CD8-positive, alpha-beta T cell (primary cell): ENCODE measurements at places on chromosomes 6 and 20.

DNA sequence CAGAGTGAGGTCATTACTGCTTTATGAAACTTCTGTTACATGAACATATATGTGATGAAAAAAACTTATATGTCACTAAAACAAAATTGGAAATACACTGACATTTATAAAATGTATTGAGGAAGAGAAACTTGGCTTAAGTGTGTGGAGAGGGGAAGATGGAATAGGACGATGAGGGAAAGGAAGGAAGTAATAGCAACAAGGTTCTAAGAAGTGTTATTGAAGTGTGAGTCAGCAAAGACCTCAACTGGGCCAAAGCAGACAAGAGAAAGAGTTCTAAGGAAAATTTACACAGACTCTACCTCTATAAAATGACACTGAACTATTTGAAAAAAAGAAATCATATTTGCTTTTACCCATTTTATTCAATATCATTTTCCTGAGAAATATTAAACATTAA lies 38.3 kb downstream of the SNX3 start:
- no peak for DNase-seq

GRCh38 chr6:40417031-40417430 lies 170.1 kb downstream of the LRFN2 start:
- no peak for DNase-seq

GRCh38 chr6:144549837-144550747 lies 265.0 kb downstream of the UTRN start:
- DNase-seq, result no peak

- DNase-seq, result no peak
Measured at GRCh38 chr6:140311146-140311545, 936.7 kb upstream of the CITED2 start.

GRCh38 chr6:37460805-37461204 lies 27.8 kb downstream of the CMTR1 start:
- DNase-seq, result no peak

DNA sequence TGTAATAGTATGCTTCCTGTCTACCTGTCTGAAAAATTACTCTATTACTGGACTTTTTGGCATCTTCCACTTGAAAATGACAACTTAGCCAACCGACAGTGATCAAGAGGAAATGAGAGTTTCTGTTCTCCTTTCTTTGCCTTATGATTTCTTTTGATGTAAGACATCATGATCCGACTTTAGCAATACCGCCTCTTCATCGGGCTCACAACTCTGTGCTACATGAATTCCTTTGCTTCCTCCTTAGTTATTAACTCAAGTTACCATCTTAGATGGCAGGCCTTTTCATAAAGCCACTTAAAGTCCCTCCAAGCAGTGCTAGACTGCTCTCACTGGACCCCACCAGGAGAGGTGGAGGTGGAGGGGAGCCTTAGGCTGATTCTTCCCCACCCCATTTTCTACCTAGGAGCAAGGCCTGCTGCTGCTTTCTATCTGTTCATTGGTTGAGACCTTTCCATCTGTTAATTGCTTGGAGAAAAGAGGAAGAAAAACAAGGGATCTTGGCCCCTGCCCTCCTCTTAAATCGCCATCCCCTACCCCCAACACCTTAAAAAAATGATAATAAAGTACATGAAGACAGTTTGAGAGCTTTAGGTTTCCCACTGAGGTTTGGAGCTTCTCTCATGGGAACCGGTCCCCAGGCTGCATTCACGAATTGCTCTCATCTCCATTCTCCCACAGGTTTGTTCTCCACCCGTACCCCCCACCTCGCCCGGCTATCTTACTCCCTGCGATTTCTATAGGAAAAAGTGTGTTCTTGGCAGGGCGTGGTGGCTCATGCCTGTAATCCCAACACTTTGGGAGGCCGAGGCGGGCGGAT lies 21.6 kb upstream of the MCM3 start:
- DNase-seq, result no peak

GRCh38 chr20:35831029-35831428 lies 59.2 kb downstream of the PHF20 start:
- no peak for DNase-seq

DNA sequence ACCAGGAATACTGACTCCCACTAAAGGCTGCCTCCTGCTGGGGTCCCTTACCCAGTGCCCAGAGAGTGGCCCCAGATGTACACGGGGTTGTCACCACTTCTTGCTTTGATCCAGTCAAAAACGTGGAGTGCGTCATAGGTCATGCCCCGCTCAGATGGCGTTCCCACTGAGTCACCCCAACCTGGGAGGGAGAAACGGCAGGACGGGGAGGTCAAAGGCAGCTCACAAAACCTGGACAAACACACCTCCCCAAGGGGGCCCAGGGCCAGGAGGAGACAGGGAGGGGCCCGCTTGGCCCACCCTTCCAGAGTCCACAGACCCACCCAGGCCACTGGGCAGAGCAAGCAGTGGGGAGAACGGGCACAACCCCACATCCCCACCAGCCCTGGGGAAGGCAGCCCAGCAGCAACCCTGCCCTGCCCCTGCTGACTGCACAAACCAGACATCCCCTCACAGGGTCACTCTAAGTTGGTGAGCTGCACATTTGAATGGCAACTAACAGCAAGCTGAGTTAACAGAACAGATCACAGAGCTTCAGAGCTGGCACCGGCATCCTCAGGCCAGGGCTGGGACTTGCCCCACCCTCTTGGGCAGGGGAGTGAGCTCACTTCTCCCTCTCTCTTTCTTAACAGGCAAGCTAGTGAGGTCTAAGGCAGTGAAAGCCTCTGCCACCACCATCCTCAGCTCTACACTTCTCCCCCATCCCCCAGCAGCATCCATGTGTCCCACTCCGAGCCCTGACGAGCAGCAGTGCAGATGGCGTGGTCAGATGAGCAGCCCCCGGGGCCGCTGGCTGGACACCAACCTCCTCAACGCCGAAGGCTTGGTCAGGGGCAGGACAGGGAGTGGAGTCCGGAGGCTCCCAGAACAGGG lies 61.7 kb downstream of the PYGB start:
- DNase-seq, result no peak

DNA sequence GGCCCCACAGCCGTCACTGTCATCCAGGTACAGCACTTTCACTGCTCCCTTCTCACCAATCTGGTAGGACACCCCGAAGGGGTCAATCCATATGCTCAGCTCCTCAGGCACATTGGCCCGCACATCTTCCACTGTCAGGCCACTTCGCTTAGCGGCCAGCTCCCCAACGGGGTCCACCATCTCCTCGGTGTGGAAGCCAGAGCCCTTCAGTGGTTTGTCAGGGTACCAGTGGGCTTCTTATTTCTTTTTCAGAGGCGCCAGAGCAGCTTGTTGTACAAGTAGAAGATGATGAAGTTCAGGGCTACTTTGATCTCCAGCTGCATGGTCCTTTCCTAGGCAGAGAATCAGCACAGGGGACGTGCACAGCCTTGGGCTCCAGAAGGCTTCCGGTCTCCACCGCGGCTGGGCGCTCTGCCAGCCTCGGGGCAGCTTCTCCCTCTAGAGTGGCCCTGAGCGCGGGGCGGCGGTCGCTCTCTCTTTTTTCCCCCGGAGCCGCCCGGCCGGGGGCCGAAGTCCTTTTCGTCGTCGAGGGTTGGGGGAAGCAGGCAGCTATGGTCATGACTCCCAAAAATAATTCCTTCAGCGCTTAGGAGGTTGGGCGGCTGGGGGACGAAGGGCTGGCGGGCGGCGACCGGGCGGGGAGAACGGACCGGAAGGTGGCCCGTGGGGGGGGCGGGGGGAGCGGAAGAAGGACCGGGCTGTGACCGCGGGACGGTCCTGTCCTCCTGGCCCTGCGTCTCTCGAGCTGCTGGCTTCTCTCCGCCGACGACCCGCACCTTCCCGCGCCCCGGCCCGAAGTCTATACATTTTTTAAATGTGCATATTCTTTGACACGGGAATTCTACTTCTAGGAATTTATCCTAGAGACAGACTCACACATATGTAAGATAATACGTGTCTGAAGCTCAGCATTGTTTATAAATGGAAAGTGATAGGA lies 6.5 kb upstream of the ZSCAN9 start:
- no peak for DNase-seq

DNA sequence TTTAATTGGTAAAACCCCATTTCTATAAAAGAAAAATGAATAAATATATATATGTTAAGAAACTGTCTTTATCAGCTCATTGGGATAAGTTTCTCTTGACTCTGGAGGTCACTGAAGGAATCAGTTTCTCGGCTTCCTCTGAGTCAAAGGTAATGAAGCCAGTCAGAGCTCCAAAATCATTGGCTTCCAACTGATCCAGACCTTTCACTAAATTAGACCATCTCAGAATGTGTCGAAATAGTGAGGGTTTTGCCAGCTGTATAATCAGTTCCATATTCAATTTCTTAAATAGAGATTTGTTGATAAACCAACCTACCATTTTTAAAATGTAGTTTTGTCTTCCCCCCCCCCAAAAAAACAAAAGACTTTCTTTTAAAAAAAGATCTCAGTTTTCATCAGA lies 60.5 kb upstream of the SRSF6 start:
- DNase-seq, result no peak

DNA sequence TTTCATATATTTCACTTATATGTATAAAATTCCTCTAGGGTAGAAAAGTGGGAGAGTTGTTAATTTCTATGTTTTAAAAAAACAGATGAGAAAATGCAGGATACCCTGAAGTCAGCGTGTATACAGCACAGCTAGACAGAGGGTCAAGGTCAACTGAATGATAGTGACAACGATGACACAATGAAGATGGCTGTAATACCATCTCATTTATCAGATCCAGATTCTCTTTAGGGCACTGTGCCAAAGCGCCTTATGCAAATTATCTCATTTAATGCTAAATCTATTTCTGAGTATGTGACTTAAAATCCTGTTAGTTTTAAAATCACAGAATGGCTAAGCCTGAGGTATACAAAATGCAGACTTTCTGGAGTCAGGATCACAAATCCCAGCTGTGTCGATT lies 431.4 kb upstream of the RUNX2 start:
- DNase-seq, result no peak

GRCh38 chr6:3128356-3129108 lies 10.0 kb downstream of the BPHL start:
- DNase-seq, result no peak

DNA sequence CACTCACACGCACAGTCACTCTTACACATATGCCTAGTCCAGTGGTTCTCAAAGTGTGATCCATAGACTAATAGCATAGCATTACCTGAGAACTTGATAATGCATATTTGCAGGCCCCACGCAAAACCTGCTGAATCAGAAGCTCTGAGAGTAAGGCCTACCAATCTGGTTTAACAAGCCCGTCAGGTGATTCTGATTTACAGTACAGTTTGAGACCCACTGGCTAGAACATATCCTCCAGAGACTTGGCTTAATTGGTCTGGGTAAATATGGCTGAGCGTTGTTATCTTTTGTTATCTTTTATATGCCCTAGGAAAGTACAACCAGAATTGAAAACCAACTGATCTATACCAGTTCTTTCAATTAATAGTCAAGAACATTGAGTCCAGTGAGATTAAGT lies 9.6 kb downstream of the TSPYL4 start:
- no peak for DNase-seq

- no peak for DNase-seq
Measured at GRCh38 chr6:26031151-26031594, 56.1 kb upstream of the HFE start.

DNA sequence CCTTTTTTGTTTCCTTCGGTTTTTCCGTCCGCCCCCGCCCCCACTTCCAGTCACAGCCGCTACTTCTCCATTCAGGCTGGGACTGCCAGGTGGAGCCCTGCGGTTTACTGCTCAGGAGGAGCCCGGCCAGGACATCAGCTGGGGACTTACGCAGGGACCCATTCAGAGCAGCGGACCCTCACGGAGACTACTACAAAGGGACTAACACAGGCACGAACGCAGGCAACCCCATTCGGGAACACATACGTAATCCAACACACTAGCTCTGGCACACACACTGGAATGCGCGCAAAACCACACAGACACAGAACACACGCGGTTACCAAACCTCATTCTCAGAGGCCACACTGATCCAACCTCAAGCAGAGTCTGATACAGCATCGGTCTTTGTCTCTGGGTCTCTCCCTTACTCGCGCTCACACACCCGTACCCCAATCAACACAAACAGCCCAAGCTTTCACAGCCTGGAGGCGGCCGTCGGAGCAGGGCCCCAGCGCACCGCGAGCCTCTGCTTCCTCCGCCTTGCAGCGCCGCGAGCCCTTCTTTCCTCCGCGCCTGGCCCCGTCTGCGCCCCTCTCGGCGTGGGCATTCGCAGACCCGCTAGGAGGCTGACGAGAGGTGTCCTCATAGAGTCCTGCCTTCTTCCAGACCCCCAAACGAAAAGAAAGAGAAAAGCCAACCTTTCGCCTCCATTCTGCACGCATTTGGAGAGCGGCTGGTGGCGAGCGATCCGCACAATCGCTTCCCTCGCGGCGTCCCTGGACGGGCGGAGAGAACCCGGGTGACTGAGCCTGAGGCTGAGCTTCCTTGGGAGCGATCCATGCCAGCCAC lies 1.1 kb upstream of the SLC32A1 start:
- no peak for DNase-seq

DNA sequence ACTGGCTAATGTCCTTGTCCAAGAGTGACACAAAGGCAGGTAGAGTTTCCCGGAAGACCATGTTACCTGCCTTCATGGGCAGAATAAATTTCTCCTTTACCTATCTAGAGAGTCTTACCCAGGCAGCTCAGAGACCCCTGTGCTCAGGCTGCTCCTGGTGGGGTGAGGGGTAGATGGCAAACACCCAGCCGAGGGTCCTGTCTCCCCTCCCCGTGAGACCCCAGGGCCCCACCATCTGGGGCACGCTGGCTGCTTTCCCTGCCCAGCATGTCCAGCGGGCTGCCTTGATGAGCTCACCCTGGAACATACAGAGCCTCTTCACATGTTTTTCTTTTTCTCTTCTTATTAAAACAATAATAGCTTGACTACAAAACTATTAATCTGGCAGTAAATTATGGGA lies 116.5 kb downstream of the EDN3 start:
- no peak for DNase-seq

GRCh38 chr6:164741938-164742451 lies 567.4 kb downstream of the C6orf118 start:
- no peak for DNase-seq

- no peak for DNase-seq
Measured at GRCh38 chr6:33142501-33143070, 49.7 kb downstream of the COL11A2 start.

DNA sequence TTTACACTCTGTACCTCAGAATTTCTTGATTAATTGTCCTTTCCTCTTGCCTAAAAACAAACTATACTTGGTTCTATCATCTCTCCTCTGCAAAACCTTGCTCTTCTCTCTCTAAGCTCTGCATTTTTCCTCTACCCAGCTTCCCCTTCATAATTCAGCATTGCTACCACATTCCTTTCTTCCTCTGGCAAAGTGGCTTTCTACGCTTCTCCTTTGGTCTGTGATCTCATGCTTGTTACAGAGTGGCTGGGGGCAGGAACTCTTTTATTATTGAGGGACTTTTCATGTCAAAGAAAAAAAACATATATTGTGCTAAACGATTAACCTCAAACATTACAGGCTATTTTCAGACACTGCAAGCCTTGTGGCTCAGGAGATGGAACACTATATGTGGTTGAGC lies 333.3 kb upstream of the KCNQ5 start:
- no peak for DNase-seq

GRCh38 chr6:150541576-150541975 lies 58.1 kb upstream of the PLEKHG1 start:
- DNase-seq, result no peak
